Ecto neural progenitor cell (in vitro differentiated cells): ENCODE measurements at places on chromosomes 3 and 15.

DNA sequence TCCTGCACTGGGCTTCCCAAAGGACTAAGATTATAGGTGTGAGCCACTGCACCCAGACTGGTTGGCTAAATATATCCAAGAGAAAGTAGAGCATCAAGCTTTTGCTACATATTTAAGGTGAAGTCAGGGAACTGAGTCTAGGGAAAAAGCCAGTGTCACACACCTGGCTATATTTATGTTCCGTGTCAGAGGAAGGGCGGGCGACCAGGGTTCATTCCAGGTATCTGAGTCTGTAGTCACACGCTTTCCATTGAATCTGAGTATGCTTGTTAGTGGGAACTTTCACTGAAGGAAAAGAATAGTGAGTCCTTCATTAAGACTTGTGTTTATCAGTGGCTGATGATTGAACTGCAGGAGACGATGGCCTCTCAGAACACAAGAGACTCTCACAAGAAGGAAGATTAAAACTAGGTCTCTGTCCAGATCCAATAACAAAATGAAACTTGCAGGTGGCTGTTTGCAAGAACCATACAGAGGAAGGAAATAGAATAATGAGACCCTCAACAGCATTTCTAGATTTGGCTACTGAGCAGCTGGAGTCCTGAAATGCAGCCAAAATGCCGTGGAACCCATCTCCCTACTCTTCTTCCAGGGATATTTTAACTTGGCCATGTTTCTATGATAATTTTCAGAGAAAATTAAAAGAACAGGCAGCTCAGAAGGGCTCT is 276.3 kb downstream of the THSD4 start:
- no peak for DNase-seq

DNA sequence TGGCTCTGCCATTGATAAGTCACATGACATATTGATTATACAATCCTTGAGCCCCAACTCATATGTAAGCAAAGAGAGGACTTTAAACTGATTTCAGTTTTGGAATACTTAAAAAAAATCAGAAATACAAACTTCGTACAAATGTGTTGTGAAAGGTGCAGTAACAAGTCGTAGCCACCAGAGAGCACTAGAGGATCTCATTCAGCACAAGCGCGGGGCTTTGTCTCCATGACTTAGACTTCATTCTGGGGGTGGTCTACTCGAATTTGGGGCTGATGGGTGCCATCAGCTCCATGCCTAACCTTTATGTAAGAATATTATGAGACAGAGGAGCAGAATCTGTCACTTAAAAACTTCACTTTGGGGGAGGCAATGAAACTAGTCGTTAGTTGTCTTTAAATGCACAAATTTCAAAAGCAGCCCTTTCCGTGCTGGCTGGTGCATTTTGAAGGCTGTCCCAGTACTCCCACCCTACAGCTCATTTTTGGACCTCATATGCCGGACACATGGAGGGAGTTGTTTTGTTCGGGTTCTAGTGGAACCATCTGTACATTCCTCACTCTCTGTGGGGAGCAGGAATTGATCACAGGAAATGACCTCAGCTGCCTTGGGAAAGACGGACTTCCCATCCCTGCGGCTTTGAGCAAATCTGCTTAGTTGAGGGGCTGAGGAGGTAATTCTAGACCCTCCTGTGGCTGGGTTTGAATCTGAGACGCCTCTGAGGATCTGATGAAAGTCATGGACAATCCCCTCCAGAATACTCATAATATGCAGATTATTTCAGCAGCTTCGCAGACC is 27.5 kb upstream of the MASP1 start:
- DNase-seq, result peak; percentile 54

- DNase-seq, result no peak
Observed at GRCh38 chr3:184822654-184823053, 10.7 kb downstream of the VPS8 start.

GRCh38 chr3:70546679-70547078 is 234.2 kb upstream of the MDFIC2 start:
- DNase-seq, result no peak

- no peak for DNase-seq
Observed at GRCh38 chr15:32716915-32717425, 834 bp upstream of the GREM1 start.

- DNase-seq, result no peak
Observed at GRCh38 chr3:136672457-136672856, 79.7 kb downstream of the STAG1 start.

DNA sequence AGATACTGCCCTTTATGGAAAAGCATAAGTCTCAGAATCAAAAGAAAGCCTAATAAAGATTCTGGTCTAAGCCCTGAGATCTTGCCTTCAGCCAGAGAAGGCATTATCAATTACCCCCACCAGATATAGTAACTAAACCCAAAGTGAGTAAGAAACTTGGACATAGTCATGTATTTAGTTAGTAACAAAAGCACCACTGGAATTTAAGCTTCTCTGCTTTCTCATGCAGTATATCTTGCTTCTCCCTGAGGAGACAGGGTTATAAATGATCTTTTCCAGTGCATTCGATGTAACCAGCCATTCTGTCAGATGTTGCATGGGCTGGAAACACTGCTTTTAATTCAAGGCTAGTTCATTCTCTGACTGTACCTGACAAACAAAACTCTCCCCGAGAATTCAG is 946.7 kb downstream of the NAALADL2 start:
- DNase-seq, result no peak

GRCh38 chr15:56428821-56429458 is 36.0 kb downstream of the MNS1 start:
- DNase-seq, result no peak

- DNase-seq, result no peak
Observed at GRCh38 chr3:195897081-195897852, 11.1 kb downstream of the TNK2 start.

GRCh38 chr3:4849136-4849535 is 130.1 kb upstream of the BHLHE40 start:
- no peak for DNase-seq

GRCh38 chr15:52005748-52006701 is 13.0 kb upstream of the MAPK6 start:
- DNase-seq, result no peak

- no peak for DNase-seq
Observed at GRCh38 chr3:149717391-149718056, 34.8 kb downstream of the COMMD2 start.
